ENCODE measurements at places on chromosomes 7 and 10.

DNA sequence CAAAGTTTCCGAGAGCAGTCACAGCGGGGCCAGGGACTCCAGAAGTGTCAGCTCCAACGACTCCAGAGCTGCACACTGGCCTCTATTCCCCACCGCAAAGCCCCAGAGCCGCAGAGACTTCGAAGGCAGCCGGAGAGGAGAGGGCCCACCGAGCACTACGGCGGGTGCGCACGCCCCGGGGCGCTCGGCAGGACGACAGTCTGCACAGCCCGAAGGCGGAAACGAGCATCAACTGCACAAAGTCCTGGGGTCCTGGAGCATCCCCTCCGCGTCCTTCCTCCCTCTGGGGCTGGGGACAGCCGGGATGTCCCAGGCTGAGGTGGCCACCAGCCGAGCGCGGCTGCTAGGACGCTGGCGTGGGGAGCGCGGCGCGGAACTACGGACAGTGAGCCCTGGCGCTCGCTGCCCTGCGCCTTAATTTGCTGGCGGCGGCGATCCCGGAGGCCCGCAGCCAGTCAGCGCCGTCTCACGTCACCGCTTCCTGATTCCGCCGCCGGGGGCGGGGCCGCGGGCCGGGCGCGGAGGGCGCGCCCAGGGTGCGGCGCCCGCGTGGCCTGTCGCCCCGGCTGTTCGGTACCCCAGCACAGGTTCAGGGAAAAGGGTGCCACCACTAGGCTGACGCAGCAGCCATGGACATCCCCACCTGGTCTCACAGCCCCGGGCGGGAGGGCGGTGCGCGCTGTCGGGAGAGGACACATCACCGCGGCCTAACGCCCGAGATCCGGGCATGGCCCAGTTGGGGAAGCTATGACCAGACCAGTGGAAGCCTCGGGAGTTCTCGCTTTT is at the start of gene TBX20:
Gene TBX20, minus strand, starts transcription at position 391 of the 786 bp plus-strand sequence. CDS start 480 bp downstream, outside the sequence.
- peak; percentile 86 for DNase-seq

GRCh38 chr7:747186-747585 is 20.1 kb upstream of the PRKAR1B start:
- DNase-seq = no peak

GRCh38 chr7:139731802-139732470 is 45.9 kb downstream of the HIPK2 start:
- DNase-seq = peak; percentile 63

GRCh38 chr10:132662186-132662920 is 123.6 kb downstream of the NKX6-2 start:
- DNase-seq = no peak

DNA sequence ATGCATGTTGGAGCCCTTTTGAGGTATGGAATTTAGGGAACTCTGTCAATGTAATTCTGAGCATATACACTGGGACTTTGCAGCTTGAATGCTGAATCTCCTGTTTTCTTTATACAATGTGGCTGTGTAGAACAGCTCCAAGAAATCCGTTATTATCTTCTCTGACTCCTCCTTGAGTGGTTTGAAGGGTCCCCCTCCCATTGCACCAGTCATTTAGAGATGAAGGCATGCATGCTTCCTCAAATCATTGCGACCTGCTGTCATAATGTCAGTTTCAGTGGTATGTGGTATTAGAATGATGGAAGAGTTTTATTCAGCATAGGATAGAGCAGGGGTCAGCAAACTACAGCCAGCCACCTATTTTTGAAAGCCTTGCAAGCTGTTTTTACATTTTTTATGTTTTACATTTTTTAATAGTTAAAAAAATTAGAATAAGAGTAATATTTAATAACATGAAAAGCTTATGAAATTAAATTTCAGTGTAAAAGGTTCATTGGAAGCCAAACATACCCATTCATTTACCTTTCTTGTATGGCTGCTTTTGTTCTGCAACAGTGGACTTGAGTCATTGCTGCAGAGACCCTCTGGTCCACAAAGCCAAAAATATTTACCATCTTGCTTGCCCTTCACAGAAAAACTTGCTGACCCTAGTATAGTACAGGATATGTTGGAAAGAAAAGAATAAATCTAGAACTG is 8.1 kb downstream of the STK17A start:
- DNase-seq = no peak

- DNase-seq = no peak
Observed at GRCh38 chr7:113880559-113880958, 38.2 kb downstream of the PPP1R3A start.

GRCh38 chr7:17584822-17585221 is 286.4 kb downstream of the AHR start:
- DNase-seq = no peak

GRCh38 chr7:66609176-66609575 is 19.5 kb upstream of the KCTD7 start:
- no peak for DNase-seq

GRCh38 chr10:3354174-3354900 is 181.8 kb upstream of the PITRM1 start:
- no peak for DNase-seq

GRCh38 chr10:131905603-131906268 is 4.9 kb downstream of the PPP2R2D start:
- no peak for DNase-seq

GRCh38 chr7:2709553-2710285 is 21.7 kb downstream of the AMZ1 start:
- peak; percentile 82 for DNase-seq

GRCh38 chr10:6101181-6101580 is 12.3 kb downstream of the RBM17 start:
- no peak for DNase-seq

- no peak for DNase-seq
Observed at GRCh38 chr7:20350996-20351692, 20.4 kb downstream of the ITGB8 start.

DNA sequence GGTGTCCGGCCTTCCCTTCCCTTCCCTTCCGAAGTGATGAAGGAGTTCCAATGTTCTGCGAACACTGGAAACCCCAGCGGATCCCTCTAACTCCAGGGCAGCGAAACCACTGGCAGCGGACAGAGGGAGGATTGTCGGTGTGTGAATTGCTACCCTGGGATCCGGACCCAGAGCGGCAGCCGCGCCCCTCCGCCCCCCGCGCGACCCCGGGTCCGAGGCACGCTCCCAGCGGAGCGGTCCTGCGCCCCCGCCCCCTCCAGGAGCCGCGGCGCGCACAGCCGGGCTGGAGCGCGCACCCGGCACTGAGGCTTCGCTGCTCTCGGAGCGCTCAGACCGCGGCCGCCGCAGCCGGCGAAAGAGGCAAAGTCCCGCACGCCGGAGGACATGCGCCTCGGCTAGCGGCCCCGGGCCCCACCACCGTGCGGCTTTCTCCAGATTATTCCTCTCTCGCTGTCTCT is at the start of gene PTPRZ1:
Gene PTPRZ1, plus strand, starts transcription at position 331 of the 458 bp plus-strand sequence. CDS start 339 bp downstream, outside the sequence.
- DNase-seq = peak; percentile 69

GRCh38 chr10:129896136-129896859 is 67.8 kb downstream of the EBF3 start:
- DNase-seq = no peak

GRCh38 chr7:66380272-66380888 is 175.2 kb downstream of the TPST1 start:
- no peak for DNase-seq

DNA sequence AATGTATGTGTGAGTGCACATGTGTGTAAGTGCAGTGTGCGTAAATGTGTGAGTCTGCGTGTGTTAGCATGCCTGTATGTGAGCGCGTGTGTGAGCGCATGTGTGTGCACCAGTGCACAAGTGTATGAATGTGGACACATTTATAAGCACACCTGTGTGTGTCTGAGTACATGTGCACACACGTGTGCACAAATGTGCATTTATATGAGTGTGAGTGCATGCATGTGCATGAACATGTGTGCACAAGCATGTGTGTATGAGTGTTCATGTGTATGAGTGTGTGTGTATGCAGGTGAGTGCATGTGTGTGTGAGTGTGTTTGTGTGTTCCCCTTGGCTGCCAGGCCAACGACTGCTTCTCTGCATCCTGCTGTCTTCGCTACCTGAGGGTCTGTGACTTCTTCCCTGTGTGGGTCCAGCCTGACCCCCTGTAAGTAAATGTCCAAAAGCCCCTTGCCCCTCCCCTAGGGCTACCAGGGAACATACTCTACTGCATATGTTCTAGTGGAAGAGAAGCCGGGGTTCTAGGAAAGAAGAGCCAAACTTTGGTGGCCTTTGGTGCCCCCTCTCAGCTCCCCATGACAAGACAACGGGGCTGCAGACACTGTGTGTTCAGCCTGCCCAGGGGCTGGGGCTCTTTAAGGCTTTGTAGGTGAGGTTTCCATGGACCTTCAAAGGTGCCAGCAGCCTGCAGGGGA is 17.0 kb downstream of the GOLGA7B start:
- DNase-seq = no peak

DNA sequence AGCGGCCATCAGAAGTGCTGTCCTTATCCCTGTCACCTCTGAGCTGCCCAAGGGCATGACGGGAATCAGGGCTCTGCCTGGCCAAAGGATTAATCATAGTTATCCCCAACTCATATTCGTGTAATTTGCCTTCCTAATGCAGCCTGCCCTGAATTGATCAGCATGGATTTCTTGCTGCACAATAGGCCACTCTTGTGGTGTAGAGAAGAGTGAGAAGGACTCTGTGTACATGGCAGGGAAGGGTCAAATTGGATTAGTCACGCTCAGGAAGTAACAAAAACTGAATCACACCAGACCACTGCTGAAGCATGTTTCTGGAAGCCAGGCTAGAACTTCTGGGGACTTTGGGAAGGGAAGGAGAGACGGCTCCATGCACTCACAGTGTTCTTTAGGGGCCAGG is 227.0 kb downstream of the BUB3 start:
- DNase-seq = no peak

- peak; percentile 80 for DNase-seq
Observed at GRCh38 chr7:32204361-32205018, 134.3 kb upstream of the PDE1C start.

DNA sequence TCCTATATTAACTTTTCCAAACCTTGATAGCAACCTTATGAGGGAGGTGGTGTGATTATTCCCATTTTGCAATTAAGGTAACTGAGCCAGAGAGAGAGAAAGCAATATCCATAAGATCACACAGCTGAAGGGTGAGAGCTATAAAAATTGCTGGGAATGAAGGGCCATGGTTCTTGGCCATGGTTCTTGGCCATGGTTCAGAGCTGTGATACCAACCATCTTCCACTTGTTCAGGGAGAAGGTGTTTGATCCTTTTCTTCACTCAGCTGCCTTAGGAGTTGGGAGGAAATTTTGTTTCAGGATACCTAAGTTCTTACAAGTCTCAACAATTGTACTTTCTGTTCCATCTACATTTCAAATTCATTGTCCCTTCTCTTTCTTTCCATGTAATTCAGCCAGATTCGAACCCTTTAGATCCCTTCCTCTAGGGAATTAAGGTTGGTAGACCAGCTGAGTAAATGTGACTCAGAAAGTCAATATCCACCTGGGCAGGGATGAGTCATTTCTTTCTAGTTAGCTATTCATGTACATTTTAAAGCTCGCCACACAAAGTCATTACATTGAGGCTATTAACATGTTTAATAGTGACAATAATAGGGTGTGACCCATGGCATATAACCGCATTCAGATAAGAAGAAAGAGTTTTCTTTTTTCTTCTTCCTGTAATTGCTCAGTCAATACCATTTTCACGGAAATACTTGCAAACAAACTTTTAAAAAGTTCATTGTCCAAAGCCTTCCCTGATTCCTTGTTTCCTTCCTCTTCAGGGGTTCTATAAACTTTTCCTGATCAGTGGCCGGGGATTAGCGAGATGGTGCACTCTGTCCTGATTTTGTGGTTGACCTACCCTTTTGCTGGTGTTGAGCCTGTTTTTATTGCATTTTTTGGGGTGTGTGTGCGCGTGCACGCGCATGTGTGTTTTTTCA is 143.4 kb downstream of the TCF7L2 start:
- DNase-seq = peak; percentile 78

DNA sequence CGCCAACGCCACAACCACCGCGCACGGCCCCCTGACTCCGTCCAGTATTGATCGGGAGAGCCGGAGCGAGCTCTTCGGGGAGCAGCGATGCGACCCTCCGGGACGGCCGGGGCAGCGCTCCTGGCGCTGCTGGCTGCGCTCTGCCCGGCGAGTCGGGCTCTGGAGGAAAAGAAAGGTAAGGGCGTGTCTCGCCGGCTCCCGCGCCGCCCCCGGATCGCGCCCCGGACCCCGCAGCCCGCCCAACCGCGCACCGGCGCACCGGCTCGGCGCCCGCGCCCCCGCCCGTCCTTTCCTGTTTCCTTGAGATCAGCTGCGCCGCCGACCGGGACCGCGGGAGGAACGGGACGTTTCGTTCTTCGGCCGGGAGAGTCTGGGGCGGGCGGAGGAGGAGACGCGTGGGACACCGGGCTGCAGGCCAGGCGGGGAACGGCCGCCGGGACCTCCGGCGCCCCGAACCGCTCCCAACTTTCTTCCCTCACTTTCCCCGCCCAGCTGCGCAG is 424 bp downstream of the EGFR start:
- peak; percentile 74 for DNase-seq

DNA sequence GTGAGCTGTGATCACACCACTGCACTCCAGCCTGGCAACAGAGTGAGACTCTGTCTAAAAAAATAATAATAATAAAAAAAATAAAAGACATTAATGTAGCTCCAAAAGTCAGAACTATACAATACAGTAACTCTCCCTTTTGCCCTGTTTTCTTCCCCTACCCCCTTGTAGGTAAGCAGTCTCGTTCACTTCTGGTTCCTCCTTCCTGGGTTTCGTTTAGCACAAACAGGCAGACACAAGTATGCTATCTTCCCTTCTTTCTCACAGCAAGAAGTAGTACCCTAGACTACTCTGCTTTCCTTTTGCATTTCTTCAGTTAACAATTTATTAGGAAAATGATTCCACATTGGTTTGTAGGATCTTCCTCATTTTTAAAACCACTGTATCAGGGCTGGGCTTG is 33.1 kb downstream of the PDSS1 start:
- DNase-seq = no peak

DNA sequence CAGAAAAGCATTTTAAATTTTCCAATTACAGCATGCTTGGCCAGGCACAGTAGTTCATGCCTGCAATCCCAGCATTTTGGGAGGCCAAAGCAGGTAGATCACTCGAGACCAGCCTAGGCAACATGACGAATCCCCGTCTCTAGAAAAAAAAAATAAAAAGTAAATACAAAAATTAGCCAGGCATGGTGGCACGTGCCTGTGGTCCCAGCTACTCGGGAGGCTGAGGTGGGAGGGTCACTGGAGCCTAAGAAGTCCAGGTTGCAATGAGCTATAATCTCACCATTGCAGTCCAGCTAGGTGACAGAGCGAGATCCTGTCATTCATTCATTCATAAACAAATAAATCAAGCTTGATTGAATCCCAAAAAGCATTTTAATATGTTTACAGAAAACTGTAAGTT is 234.9 kb downstream of the PARD3 start:
- DNase-seq = no peak

DNA sequence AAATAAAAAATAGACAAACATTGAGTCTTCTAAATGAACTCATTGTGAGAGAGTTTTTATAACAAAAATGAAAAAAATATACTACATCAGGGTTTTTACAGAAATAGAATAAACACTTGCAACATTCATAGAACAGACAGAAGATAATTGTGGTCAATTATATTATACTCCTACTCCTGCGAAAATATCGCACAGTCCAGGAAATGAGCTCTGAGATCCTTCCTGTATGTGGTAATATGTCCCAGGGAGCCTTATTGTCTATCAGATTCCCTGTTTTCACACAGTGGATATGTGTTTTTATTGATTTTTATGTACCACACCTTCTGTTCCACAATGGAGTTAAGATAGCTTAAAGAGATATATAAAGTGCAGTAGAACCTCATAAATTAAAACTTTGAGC is 27.5 kb upstream of the RELN start:
- no peak for DNase-seq
